ENCODE measurements at places on chromosomes 16 and 17.

GRCh38 chr16:31451681-31452351 is 7.5 kb upstream of the ARMC5 start:
- no peak for DNase-seq

- DNase-seq, result no peak
Observed at GRCh38 chr17:76386966-76387765, 2.8 kb downstream of the SPHK1 start.

- DNase-seq, result no peak
Observed at GRCh38 chr16:11619327-11619851, 32.7 kb upstream of the LITAF start.

- DNase-seq, result no peak
Observed at GRCh38 chr17:79203016-79203415, 128.4 kb downstream of the ENGASE start.

DNA sequence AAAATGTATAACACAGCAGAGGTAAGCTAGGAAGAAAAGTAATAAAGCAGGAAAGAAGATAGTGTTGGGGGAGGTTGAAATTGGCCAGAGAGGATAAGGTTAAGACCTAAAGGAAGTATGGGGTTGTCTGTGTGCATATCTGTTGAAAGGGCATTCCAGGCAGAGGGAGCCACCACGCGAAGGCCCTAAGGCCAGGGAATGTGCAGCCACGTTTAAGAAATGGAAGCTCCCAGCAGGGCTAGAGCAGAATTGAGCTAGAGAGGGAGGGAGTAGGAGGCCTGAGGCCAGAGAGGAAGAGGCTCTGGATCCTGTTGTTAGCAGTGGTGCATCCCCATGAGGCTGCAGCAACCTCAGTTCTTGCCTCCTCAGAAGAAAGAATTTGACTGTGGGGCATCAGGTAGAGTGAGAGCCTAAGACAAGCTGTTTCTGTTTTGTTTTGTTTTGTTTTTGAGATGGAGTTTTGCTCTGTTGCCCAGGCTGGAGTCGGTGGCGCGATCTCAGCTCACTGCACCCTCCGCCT is 59.0 kb upstream of the CACNG5 start:
- no peak for DNase-seq

- DNase-seq, result no peak
Observed at GRCh38 chr17:60586288-60586974, 13.6 kb upstream of the PPM1D start.

DNA sequence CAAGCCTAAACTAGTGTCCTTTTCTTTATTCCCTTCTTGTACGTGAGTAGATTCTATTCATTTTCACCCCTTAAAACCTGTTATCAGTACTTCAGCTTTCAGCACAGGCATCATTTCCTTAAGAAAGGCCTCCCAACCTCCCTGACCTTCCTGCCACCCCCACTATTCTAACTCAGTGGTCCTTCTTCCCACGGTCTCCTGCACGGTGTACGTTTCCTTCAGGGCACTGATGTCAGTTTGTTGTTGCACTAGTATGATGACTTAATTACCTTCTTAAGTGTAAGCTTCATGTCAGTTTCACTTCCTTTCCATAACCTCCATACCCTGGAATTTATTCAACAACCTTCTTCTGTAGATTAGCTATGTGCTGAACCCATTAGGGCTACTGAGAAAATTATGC is 484.2 kb downstream of the HS3ST4 start:
- no peak for DNase-seq

DNA sequence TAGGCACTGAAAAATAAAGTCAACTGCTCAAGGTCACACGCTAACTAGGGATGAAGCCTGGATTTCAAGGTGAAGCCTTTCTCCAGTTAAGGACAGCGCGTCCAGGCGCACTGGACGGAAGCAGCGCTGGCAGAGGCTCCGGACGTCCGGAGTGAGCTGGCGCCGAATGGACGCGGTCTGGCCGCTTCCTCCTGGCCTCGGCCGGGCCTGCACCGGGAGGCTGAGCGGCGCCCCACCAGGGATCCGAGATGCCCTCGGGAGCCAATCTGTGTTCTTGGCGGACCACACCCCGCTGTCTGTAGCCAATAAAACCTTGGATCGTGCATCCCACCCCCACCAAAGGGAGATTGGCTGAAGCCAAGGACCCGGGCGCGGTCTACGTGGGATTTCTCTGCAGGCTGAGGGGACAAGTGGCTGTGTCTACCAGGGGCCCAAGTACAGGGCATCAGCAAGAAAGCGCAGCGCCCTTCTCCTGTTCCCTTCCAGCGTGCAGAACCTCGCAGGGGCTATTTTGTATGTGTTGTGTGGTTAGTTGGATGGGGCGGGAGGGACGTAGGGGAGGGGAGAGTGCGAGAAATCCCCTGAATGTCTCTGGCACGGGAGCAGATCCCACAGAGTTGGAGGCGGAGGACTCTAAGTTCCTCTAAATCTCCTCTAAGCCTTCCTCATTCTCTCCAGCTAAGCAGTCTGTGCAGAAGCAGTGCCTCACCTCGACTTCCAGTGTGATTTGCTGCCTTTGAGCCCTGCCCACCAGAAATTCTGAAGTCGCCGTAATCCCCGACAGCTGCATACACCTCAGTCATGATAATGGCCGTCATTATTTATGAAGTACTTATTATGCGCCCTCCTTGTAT is 2.5 kb upstream of the AKAP10 start:
- no peak for DNase-seq

DNA sequence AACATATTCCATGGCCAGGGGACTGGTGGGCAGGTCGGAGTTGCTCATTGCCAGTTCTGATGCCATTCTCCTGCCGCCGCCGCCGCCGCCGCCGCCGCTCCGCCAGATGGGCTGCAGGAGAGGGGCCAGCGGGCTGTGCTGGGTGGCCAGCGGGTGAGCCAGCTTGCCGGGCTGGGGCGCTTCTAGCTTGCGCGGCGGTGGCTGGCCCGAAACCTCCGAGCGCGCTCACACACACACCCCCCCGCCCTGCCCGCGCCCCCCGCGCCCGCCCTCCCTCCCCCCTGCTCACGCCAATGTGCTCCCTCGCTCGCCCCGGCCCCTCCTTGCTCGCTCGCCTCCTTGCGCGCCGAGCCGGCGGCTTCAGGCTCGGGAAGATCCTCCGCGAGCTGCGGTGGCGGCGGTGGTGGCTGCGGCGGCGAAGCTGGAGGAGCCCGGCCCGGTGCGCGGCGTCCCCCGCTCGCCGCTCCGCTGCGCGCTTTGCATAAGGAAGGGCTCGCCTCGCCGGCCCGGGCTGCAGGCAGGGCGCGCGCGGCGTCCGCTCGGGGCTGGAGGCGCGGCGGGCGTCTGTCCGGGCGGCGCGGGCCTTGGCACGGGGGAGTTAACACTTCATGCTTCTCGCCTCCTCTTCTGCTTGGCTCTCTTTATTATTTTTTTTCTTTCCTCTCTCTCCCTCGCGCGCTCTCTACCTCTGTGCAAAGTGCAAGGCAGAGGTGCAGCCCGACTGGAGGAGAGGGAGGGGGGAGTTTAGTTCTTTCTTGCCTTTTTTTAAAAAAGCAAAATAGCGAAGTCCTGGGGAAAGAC is 500 bp downstream of the MAF start:
- no peak for DNase-seq

GRCh38 chr16:85098565-85098964 is 13.7 kb downstream of the CIBAR2 start:
- DNase-seq, result no peak

DNA sequence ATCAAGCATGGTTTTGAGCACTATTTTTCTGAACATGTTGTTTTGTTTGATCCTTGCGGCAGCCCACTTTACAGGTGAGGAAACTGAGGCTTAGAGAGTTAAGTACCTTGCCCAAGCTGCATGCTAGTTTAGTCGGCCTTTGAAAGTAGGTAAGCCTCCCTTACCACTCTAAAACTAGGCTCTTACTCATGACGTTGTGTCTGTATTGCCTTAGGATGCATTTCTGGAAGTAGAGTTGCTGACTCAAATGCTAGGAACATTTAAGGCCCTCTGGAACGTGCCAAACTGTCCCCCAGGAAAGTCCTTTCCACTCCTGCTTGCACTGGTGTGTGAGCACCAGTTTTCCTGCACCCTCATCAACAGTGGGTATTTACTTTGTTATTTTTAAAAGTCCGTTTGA is 76.6 kb downstream of the ZFHX3 start:
- DNase-seq, result no peak

DNA sequence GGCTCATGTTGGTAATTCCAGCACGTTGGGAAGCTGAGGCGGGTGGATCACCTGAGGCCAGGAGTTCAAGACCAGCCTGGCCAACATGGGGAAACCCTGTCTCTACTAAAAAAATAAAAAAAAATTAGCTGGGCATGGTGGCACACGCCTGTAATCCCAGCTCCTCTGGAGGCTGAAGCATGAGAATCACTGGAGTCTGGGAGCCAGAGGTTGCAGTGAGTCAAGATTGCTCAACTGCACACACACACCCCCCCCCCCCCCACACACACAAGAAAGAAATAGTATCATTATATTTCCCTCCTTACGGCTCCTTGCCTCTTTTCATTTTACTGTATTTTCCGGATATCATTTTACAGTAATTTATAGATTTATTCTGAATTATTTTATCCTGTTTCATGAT is 963.1 kb upstream of the GOT2 start:
- DNase-seq, result no peak

GRCh38 chr17:1289695-1290094 is 10.2 kb downstream of the TRARG1 start:
- DNase-seq, result no peak

- no peak for DNase-seq
Observed at GRCh38 chr17:71709271-71709890, 411.4 kb upstream of the SOX9 start.

DNA sequence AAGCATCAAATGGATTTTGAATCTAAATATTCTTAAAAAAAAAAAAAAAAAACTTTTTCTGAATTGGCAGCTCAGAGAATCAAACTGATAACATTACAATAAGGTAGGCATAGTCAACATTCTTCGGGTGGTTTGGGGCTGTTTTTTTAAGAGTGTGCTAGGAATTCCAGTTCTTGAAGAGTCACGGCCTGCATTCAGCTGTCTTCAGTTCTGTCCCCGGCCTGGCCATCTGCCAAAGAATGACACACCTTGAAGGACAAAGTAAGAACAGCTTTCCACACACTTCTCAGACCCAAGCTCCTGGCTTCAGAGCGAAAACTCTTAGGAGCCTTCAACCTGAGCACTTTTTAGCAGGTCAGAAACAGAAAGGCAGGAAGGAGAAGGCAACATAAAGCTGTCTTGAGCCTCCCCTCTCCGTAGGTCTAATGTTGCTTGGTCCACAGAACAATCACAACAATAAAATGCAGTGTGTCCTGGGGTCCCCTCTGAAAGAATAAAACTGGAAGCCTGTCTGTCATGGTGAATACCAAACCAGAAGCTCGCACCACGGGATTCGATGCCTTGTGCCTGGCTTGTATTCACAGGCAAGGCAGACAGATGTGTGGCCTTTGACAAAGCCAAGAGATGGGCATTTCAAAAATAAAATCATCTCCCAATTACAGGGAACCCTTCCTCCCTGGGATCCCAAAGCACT is 524.4 kb upstream of the ZFHX3 start:
- DNase-seq, result no peak

DNA sequence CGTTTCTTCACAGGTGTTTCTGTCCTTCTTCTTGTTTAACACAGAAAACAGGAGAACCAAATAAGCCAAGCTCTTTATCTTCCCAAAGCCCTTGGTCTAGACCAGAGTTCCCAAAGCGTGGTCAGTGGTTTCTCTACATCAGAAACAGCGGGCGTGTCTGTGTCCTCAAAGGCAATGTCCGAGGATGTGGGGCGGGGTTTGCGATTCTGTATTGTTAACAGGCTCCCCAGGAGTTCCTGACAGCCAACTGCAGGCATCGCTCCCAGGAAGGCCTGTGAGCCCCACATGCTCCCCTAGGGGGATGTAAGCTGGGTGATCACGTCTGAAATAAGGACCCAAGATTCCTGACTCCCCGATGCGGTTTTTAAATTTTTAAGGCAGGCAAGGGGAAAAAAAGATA is 28.4 kb upstream of the SLC25A19 start:
- DNase-seq, result no peak

DNA sequence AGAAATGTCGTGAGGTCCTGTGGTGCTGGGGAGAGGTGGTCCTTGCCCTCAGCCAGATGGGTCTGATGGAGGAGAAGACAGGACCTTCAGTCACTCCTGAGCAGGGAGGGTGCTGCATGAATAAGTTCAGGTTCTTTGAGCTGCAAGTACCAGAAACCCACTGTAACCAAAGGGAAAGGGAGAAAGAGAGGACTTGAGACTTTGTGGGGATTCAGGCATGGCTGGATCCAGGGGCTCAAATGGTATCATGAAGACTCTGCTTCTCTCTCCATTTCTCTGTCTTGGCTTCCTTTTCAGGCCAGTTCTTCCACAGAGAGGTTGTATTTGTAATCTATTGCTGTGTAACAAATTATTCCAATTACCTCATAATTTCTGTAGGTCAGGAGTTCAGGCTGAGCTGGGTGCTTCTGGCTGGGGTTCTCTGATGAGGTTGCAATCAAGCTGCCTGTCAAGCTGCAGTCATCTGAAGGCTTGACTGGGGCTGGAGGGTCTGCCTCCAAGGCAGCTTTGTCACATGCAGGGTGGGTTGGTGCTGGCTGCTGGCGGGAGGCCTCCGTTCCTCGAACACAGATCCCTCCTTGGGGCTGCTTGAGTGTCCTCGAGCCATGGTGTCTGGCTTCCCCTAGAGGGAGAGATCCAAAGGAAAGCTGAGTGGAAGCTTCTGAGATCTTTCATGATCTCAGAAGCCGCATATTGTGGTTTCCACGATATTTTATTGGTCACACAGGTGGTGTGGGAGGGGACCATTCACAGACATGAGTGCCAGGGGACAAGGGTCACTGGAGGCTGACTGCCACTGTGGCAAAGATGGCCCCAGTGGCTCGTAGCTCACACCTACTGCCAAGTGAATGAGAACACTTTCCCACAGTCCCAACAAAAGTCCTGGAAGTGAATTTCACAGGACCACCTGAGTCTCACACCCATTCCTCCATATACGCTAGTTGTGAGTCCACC is 5.9 kb upstream of the ADCY7 start:
- no peak for DNase-seq

DNA sequence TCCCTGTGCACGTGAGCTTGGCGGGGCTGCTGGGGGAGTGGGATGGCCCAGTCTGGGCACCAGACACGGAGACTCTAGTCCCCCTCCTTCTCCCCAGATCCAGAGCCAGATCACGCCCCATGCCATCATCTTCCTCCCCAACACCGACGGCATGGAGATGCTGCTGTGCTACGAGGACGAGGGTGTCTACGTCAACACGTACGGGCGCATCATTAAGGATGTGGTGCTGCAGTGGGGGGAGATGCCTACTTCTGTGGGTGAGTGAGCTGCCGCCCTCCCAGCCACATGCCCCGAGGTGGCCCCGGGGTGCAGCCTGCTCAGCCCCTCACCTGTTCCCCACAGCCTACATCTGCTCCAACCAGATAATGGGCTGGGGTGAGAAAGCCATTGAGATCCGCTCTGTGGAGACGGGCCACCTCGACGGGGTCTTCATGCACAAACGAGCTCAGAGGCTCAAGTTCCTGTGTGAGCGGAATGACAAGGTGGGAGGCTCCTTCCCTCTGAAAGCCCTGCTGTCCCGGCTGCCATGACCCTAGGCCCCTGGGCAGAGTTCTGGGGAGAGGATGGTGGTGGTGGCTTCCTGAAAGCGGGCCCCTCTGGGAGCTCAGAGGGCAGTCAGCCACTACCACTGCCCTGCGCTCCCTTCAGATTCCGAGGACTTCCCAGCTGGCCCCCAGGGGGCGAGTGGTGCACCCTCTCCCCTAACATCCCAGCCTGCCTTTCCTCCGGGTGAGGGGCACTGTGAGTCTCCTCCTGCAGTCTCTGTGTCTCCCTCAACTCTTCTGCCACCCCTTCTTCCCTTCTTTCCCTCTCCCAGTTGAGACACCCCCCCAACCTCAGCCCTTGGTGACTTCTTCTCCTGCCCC is 2.8 kb upstream of the C17orf107 start:
- DNase-seq, result no peak
